ENCODE measurements at places on chromosomes 1 and 21.

GRCh38 chr1:16155537-16156410 lies at the start of gene EPHA2:
TSS of gene EPHA2 (minus strand) at chr1:16156069. CDS start at chr1:16155932, 137 bp downstream.
- ATAC-seq, result no peak

- ATAC-seq, result no peak
Observed at GRCh38 chr1:183235503-183235902, 49.4 kb downstream of the LAMC2 start.

DNA sequence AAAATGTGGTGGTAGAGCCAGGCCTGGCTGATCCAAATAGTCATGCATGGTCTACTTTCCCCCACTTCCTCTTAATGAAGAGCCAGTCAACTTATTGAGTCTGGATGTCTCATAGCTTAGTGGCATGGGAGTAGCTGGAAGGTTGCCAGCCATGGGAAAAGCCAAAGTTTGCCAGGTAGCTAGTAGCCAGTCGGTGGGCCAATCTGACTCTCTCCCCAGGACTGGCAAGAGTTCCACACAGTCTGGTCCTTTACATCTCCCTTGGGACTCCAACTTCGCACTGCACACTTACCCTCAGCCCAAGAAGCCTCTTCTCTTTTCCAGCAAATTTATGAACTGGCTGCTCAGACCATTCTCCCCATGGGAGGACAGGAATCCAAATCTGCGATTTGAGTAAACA lies 8.3 kb downstream of the WARS2 start:
- ATAC-seq, result no peak

DNA sequence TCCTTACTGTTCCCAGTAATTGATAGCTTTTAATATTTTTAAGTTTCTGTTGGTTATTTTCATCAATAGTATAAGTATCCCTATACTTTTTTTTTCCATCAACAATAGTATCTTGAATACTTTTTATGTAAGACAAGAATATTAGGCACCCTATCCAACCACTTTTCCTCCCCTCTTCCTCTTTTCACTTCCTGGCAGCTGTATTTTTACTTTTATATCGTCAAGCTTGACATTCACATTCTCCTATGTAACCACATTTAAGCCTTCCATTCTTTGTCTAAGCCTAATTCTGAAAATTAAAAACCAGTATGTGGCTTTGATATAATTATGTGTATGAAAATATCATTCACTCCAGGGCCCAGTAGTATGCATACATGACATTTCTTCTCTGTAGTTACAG lies 9.3 kb downstream of the TMEM39B start:
- no peak for ATAC-seq

- ATAC-seq, result peak; percentile 27
Observed at GRCh38 chr1:221692643-221693042, 49.2 kb downstream of the DUSP10 start.

- ATAC-seq, result no peak
Observed at GRCh38 chr21:32312976-32313375, 14.3 kb downstream of the MRAP start.

GRCh38 chr1:94998114-94998513 lies 71.2 kb upstream of the CNN3 start:
- no peak for ATAC-seq

- no peak for ATAC-seq
Observed at GRCh38 chr1:203181586-203182386, 4.7 kb downstream of the CHI3L1 start.
